ENCODE measurements at places on chromosomes 5 and 9.

DNA sequence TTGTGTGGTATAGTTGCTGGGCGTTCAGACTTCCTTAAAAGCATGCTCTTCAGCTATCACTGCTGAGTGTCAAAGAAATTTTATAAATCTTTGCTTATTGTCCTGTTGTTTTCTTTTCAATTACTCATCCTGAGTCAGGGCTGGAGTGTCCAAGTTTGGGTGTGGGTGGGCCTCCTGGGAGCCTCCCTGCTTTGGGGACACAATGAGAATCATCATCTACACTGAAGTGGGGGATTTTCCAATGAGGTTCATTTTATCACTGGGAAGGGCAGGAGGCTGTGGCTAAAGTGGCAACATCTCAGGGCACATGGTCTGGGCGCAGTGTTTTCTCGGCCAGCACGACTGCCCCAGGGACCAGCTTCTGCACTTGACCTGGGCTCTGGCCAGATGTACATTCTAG, 19.5 kb downstream of the GFPT2 start:
- no peak for DNase-seq

GRCh38 chr5:168469816-168470215, 16.5 kb upstream of the RARS1 start:
- no peak for DNase-seq

DNA sequence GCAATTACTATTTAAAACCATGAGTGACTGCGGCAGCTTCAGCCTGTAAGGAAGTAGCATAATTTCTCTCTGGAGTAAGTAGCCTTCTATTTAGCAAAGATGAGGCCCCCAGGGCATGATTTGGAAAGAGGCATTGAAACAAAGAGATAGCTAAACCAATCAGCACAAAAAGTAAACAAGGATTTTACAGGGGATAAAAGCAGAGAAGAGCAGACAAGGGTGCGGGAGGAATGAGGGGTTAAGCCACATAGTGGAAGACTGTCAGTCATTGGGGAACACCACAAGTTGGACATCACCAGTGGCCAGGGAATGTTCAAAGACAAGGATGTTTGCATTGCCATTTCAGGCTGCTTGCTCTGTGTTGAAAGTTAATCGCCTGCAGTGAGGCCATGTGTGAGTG, 24.0 kb upstream of the C5orf63 start:
- DNase-seq: no peak

DNA sequence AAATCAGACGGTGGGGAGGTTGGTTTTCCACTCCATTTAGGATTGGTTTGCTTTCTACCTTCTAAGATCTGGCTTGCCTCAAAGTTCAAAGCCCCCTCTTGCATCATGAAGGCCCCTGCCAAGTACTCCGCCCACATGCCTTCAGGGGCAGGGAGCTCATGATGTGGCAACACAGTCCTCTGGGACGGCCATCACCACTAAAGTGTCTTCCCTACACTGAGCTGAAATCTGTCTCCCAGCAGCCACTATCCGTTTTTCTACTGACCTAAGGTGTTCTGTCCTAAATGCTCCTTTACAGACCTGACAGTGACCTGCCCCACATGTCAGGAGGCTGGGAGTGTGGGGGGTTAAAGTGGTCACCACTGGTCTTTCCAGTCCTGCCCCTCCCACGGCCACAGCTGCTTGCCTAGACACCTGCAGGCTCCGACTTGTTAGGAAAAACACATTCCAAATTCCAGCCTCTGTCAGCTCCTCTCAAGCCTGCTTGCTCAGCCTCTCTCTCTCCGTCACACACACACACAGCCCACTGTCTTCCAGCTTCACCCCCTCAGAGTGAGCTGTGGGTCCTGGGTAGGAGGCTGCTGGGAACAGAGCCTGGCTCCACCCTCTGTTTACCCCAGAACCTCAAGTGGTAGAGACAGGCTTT, 44.9 kb downstream of the SHB start:
- DNase-seq: no peak

DNA sequence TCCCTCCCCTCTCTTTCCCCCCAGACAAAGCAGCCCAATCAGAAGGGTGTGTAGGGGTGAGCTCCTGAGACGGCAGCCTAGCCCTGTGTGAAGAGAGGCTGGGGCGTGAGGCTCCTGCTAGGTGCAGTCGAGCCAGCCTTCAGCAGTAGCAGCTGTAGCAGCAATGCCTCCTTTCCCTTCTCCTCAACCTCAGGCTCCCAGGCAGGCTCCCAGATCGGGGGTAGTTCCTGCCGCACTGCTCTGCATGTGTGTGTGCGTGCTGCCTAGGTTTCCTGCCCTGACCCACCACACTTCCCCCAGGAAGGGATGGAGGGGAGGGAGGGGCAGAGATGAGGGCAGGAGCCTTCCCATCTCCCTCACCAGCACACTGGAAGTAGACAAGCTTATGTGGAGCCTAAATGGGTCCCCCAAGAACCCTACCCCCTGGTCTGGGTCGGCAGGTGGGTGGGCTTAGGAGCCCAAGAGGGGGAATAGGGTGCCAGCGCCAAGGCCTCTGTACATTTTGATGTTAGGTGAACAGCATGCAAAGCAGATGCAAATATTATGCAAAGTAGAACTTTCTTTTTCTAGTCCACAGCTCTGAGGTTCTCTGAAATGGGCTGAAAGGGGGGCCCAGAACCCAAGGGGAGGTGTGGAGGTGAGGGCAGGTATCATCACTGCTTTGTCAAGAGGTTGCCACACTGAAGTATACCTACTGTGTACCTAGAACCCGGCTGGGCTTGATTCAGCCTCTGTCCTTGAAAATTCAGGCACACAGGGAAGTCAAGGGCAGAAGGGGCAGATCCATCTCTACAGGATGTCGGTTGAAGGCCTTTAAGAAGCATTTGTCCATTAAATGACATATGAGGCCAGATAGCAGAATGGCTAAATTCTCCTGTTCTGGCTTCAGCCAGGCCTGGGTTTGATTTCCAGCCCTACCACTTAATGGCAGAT, 57.8 kb downstream of the CXXC5 start:
- no peak for DNase-seq
